ENCODE measurements at places on chromosomes 12 and 14.

DNA sequence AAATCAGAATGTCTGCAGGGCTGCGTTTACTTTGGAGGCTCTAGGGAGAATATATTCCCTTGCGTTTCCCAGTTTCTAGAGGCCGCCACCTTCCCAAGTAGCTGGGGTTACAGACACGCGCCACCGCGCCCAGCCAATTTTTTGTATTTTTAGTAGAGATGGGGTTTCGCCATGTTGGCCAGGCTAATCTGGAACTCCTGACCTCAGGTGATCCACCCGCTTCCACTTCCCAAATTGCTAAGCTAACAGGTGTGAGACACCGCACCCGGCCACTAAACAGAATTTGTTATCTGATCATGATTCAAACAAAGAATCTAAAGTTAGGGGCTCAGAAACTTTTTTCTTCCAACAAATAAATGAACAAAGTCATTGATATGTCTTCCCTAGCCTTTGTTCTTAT, 114.6 kb downstream of the PPHLN1 start:
- peaks cover 39% of the 10 kb centered on the region for H3K36me3 ChIP-seq
- H3K27me3 ChIP-seq: no peaks in the 10 kb centered on the region
- no peak for DNase-seq
- no peak overlapping the region for H3K27ac ChIP-seq

GRCh38 chr14:60862283-60862682, 118.6 kb downstream of the TRMT5 start:
- DNase-seq: no peak
- no peak overlapping the region for H3K27ac ChIP-seq
- no peaks in the 10 kb centered on the region for H3K36me3 ChIP-seq
- H3K4me3 ChIP-seq: no peak overlapping the region
- H3K27me3 ChIP-seq: no peaks in the 10 kb centered on the region

- DNase-seq: no peak
- H3K36me3 ChIP-seq: no peaks in the 10 kb centered on the region
- H3K4me1 ChIP-seq: no peaks in the 10 kb centered on the region
Observed at GRCh38 chr14:33534632-33535031, 416.2 kb downstream of the EGLN3 start.

GRCh38 chr12:1720494-1720893, 29.6 kb downstream of the ADIPOR2 start:
- H3K36me3 ChIP-seq: no peaks in the 10 kb centered on the region
- DNase-seq: no peak
- H3K27ac ChIP-seq: no peak overlapping the region
- no peak overlapping the region for H3K4me3 ChIP-seq
- H3K4me1 ChIP-seq: no peaks in the 10 kb centered on the region

DNA sequence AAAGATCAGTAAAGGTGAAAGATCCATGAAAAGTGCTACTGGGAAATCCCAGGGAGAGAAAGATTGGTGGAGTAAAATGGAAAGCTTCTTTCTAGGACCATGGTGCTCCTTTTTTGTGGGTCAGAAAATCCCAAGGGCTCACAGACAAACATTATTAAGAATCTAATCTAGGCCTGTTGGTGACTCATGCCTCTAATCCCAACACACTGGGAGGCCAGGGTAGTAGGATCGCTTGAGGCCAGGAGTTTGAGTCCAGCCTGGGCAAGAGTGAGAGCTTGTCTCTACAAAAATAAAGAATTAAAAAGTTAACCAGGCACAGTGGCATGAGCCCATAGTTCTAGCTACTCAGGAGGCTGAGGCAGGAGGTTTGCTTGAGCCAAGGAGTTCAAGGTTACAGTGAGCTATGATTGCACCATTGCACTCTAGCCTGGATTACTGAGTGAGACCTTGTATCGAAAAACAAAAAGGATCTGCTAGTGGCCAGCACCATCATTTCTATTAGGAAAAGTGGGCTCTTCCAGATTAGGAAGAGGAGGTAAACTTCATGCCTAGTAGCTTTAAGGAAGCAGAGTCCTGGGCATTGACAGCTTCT, 43.0 kb downstream of the TXNRD1 start:
- peaks cover 7% of the 10 kb centered on the region for H3K4me1 ChIP-seq
- H3K27me3 ChIP-seq: no peaks in the 10 kb centered on the region
- H3K27ac ChIP-seq: no peak overlapping the region
- no peak for DNase-seq
- no peaks in the 10 kb centered on the region for H3K36me3 ChIP-seq

DNA sequence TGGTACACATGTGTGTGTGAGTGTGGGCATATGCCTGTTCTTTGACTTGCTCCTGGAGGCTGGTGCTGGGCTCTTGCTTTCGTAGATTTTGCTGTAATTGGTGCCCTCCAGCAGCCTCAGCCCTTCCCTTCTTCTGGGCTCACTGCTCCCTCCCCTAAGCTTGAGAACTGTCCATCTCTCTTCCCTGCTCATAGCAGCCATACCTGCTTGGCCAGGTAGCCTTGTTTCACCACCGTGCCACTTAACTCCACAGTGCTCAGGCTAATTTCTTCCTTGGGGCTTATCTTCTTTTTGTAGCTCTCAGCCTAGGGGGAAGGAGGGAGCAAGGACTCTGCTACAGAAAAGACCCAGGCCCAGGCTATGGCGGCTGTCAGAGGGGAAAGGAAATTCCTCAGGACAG, 19.8 kb downstream of the PLEK2 start:
- no peaks in the 10 kb centered on the region for H3K27me3 ChIP-seq
- H3K36me3 ChIP-seq: no peaks in the 10 kb centered on the region
- H3K4me1 ChIP-seq: no peaks in the 10 kb centered on the region
- H3K27ac ChIP-seq: no peak overlapping the region
- no peak for DNase-seq
- H3K4me3 ChIP-seq: no peak overlapping the region

DNA sequence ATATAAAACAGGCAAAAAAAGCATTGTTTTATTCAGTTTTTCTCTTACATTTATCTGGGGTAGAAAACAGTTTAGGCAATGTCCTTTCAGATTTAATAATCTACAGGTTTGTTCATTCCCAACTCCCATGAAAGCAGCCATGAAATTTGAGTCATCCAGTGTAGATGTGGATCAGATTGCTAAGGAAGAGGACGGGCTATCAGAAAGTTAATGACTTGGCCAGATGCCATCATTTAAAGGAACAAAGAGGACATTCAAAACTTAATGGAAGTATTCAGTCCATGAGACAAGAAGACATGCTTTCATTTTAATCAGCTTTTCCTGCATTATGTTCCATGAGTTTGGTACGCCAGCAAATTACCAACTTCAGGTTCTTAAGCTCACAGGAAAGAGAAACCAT, 31.1 kb upstream of the POC1B start:
- no peaks in the 10 kb centered on the region for H3K4me1 ChIP-seq
- H3K4me3 ChIP-seq: no peak overlapping the region
- no peaks in the 10 kb centered on the region for H3K36me3 ChIP-seq
- DNase-seq: no peak
- no peak overlapping the region for H3K27ac ChIP-seq
- no peaks in the 10 kb centered on the region for H3K27me3 ChIP-seq

GRCh38 chr12:109089683-109090082, 3.6 kb downstream of the ALKBH2 start:
- no peak overlapping the region for H3K27ac ChIP-seq
- no peak for DNase-seq
- H3K4me1 ChIP-seq: peaks cover 4% of the 10 kb centered on the region
- H3K27me3 ChIP-seq: no peaks in the 10 kb centered on the region
- no peak overlapping the region for H3K4me3 ChIP-seq

Data from ascending aorta (tissue), 2 donors.